ENCODE measurements at places on chromosomes 12 and 14.

DNA sequence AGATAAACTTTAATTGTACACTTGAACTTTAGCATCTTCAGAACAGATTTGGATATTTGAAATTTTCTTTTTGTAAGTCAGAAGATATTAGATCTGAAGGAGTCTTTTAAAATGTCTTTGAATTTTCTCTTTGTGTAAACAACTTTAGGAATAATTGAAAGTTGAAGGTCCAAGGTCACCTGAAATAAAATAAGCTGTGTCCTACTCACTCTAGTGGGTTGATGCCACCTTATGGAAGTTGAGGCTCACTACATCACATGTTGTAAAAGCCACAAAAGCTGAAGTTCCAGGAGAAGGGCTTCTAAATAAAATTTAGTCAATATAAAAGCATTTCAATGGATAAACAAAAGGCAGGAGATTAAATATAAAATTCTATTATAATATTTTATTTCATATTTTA, 122.0 kb upstream of the ATXN7L3B start:
- peak; percentile 6 for DNase-seq

DNA sequence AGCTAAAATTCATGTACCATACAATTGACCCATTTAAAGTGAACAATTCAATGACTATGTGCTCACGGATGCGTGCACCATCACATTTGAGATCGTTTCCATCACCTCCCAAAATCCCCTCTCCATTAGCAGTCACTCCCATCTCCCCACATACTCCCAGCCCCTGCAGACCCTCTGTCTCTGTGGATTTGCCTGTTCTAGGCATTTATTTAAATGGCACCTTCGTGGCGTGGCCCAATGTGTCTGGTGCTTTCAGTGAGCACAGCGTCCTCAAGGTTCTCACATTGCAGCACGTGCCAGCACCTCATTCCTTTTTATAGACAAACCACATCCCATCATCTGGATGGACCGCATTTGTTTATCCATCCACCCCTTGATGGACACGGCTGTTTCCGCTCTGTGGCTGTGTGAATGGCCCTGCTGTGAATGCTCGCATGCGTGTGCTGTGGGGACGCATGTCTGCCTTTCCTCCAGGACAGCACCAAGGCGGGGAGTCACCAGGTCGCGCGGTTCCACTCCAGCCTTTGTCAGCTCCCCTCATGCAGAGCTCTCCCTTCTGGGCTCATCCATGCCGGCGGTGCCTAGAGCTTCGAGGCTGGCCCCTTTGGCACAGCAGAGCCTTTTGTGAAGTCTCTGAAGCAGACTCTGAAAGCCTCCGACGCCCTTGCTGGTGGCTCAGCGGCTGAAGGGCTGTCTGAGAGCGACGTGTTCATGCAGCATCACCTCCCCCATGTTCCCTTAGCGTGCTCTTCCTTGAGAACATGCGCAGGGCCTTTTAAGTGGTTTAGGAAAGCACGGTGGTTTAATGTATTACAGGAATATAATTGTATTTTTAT, 184.4 kb downstream of the KIF26A start:
- DNase-seq, result peak; percentile 7

DNA sequence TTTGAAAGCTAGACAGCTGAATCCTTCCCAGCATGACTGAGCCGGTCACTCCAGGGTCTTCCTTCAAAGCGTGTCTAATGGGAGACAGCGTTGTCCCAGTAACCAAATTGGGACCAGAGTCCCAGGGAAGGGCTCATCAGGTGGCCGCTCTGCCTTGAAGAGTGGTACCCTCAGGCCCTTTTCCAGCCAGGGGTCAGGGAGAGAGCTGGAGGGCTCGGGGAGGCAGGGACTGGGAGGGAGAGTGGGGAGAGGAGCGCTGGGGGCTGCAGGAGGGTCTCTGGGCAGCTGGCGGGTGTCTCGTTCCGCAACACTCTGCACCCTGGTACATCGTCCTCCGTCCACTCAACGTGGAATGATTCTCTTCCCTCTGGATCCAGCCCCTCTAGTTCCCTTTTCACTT, 1.6 kb upstream of the RTL1 start:
- no peak for DNase-seq

GRCh38 chr12:71164568-71165197, 6.9 kb upstream of the TSPAN8 start:
- no peak for DNase-seq

DNA sequence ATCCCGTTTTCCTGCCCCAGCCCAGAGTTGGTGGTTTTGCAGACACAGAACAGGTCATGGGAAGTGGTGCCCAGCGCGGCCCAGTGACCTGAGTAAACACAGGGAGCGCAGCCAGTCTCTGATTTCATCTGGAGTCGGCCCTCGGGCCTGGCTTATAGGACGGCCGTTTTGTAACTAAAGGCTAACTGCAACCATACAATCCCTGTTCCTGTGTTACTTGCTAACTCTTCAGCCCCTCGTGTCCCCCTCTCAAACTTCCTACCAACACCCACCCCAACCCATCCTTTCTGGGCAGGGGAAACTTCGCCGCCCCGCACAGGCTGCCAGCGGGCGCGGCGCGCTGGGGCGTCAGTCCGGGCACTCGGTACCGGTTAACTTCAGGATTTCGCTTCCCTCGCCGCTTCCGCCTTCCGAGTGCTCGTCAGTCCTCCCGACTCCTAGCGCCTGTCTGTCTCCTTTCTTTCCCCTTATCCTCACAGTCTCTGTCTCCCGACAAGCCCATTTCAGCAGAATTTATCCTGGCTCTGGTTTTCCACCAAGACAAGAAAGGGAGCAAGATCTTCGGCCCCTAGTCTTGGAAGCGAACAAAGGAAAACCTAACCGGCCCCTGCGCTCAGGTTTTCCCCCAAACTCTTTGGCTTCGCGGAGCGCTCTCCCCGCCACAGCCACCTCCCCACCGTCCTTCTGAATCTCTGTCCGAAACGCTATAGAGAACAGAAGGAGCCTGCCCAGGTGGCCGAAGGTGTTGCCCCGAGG, 2.0 kb downstream of the SIX1 start:
- DNase-seq, result no peak

DNA sequence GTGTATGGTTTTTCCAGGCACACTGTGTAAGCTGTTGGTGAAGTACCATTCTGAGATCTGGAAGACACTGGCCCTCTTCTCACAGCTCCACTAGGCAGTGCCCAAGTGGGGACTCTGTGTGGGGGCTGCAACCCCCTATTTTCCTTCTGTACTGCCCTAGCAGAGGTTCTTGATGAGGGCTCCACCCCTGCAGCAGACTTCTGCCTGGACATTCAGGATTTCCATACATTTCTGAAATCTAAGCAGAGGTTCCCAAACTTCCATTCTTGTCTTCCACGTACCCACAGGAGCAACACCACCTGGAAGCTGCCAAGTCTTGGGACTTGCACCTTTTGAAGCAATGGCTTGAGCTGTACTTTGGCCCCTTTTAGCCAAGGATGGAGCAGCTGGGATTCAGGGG, 85.2 kb upstream of the PRMT8 start:
- DNase-seq, result no peak

GRCh38 chr12:2963760-2964292, 4.6 kb downstream of the TEAD4 start:
- no peak for DNase-seq

GRCh38 chr12:68056300-68056699, 67.1 kb downstream of the IFNG-AS1 start:
- DNase-seq, result no peak

DNA sequence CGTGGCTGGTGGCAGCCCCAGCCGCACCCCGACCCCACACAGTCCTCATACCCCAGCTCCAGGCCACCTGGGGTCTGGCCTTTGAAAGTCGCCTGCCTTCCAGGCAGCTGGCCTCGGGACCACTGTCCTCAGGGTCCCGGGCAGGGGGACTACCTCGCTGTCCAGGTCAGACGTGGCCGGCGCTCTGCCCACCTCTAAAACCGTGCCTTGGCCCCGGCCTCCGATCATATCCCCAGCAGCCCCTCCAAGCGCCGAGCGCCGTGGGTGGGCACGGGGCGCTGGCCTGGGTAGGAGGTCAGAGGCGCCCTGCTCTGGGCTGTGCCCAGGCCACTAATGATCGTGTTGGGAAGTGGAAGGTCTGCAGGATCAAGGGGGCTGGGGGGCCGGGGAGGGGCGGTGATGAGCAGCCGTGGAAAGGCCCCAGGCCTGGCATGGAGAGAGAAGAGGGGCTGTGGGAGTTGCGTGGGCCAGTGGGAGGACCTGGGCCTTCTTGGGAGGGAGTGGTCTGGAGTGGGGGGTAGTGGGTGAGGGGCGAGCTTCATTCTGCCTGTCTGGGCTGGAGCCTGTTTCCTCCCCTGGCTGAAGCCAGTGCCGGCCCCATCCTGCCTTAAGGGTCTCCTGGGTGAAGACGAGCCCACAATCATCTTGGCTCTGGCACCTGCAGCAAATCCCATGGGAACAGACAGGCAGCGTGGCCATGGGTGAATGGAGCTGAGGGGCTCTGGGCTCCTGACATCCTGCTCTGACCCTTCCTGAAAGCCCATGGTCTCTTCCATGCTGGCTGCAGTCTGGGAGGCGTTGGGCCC, 4.9 kb downstream of the TMEM121 start:
- no peak for DNase-seq

DNA sequence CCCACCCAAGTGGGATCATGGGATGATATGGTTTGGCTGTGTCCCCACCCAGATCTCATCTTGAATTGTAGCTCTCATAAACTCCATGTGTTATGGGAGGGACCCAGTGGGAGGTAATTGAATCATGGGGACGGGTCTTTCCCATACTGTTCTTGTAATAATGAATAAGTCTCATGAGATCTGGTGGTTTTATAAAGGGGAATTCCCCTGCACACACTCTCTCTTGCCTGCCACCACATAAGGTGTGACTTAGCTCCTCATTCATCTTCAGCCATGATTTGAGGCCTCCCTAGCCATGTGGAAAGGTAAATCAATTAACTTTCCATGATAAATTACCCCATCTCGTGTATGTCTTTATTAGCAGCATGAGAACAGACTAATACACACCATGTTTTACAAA, 109.2 kb downstream of the IGF1 start:
- DNase-seq, result no peak

All from body of pancreas (tissue), 4 donors.